ENCODE measurements at places on chromosomes 7 and 10.

DNA sequence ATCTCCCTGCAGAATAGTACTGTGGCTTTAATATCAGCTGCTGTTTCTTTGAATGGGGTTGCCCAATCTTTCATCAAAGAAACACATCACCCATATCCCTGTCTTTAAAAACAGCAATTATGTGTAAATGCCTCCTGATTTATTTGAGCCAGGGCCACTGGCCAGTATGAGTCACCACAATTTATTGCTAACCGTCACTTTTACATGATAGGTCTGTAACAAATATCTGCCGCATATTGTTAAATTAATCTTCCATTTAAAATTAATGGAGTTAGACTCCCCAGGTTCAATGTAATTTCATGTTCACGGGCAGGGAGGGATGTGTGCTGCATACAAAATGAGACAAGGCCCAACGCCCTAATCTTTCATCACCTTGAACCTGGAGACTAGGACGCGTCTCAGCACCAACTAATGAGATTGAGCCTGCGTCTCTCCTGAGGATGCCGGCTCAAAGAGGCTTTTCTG, 673.4 kb downstream of the AUTS2 start:
- no peak for DNase-seq

GRCh38 chr10:61992671-61993668, 91.5 kb downstream of the ARID5B start:
- peak; percentile 33 for DNase-seq

DNA sequence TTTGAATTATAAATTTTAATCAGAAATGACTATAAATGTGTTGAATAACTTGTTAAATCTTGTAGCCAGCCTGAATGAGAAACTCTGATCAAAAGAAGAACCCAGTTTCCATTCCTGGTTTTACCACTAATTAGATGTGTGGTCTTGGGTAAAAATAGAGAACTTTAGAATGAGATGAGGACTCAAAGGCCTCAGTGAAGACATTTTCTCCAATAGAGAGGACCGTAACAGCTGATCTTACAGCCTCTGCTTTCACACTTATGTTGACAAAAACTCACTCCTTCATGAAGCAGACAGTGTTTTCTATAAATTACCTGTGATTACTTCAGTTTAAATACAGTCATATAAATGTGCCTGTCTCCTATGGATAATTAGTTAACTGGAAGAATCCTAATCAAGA, 200.1 kb upstream of the MEOX2 start:
- no peak for DNase-seq

- DNase-seq, result no peak
Measured at GRCh38 chr7:86708031-86708680, 64.4 kb downstream of the GRM3 start.

DNA sequence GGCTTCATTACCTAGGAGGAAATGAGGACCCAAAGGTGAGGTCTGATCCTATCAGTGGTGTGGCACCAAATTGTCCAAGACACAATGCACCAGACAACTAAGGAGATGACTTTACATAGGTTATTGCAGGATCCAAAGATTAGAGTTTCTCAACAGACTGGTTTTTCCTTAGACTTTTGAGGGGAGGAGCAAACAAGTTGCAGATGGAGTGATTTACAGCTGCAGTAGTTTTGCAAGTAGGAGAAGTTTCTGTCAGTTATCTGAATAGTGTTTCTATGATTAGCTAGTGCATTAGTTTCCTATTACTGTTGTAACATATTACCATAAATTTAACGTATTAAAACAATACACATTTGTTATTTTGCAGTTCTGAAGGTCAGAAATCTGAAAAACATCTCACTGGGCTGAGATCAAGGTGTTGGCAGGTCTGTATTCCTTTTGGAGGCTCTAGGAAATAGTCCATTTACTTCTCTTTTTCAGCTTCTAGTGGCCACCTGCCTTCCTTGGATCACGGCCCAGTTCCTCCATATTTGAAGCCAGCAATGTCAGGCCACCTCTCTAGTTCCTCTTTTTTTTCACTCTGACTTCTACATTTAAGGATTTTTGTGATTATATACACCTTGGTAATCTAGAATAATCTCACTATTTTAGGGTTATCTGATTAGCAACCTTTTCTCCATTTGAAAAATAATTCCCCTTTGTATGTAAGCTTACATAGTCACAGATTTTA, 994.9 kb downstream of the REEP3 start:
- no peak for DNase-seq

DNA sequence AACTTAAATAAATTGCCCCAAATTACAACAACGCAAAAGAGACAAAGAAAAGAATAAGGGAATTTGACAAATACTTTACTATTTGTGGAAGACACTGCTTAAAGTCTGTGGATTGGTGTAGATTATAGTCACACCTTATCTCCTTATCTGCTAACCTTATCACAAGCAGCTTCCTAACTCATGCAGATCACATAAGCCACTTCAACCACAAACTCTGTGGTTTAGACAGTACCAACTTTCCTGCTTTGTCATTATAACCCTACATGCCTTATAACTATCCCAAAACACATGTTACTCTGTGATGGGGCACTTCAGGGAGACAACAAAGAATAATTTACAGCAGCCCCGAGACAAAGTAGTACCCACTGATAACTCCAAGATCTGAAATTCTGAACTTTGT, 41.5 kb upstream of the PPP3CB start:
- DNase-seq, result no peak

DNA sequence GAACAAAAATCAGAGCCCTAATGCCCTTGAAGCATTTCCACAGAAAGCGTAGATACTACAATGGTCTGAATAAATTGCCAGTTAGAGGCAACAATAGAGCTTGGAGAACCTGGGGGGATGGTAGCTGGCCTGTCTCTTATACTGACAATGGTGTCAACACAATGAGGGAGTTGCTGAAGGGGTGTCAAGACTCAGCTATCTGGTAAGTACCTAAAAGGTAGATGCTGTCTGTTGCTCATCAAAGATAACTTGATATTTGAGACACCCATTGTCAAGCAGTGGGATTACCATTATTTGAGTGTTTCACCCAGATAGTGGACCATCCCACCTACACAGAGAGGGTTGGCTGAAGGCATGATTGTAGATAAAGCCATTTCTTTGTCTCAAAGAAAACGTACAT, 72.8 kb downstream of the PDE1C start:
- DNase-seq, result no peak

DNA sequence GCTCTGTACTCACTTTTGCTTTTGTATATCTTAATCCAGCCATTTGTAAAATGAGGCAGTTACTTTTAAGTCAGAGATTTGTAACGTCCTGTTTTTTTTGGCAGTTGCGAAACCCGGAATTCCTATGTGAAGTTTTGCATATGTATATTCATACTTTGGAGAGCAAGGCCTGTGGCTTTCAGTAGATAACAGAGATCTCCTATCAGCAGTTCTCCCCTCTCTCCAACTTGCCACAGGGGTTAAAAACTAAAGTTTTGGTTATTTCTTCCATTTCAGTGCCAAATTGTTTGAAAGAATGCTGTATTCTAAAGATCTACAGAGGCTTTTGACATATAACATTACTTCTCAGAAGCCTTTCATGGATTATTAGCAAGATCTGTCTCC, 102.4 kb downstream of the EXOC4 start:
- DNase-seq, result no peak
